ENCODE measurements at places on chromosomes 1 and 21.

DNA sequence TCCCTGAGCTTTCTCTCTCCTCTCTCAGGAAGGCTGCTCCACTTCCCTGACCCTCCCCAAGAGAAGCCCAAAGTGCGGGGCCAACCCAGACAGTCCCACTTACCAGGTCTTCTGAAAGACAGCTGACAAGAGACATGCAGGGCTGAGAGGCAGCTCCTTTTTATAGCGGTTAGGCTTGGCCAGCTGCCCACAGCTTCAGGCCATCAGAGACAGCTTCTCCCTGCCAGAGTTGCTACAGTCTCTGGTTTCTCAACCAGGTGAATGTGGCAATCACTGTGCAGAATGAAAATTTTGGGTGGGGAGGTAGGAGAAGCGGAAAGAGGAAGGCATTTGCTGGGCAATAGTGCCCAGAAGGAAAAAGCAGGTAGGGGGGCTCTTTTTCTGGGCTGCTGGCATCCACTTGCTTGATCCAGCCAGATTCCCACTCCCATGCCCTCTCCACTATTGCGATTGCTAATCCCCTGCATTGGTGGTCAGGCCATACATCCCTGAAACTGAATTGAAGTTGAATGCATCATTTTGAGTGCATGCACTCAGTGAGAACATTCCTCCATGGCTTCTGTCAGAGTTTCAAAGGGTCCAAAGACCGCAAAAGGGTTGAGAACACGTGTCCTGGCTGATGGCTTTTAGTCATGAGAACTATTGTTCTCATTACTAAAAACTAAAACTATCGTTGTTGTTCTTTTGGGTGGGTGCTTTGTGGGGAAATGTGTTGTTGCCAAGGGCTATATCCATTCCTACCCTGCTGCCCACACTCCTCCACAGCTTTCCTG is at the start of gene S100A8:
Gene S100A8, minus strand, starts transcription at position 136 of the 773 bp plus-strand sequence. CDS start 538 bp downstream, outside the sequence.
- no peak for DNase-seq

GRCh38 chr21:38804030-38804788 is 1.5 kb upstream of the ETS2 start:
- no peak for DNase-seq

DNA sequence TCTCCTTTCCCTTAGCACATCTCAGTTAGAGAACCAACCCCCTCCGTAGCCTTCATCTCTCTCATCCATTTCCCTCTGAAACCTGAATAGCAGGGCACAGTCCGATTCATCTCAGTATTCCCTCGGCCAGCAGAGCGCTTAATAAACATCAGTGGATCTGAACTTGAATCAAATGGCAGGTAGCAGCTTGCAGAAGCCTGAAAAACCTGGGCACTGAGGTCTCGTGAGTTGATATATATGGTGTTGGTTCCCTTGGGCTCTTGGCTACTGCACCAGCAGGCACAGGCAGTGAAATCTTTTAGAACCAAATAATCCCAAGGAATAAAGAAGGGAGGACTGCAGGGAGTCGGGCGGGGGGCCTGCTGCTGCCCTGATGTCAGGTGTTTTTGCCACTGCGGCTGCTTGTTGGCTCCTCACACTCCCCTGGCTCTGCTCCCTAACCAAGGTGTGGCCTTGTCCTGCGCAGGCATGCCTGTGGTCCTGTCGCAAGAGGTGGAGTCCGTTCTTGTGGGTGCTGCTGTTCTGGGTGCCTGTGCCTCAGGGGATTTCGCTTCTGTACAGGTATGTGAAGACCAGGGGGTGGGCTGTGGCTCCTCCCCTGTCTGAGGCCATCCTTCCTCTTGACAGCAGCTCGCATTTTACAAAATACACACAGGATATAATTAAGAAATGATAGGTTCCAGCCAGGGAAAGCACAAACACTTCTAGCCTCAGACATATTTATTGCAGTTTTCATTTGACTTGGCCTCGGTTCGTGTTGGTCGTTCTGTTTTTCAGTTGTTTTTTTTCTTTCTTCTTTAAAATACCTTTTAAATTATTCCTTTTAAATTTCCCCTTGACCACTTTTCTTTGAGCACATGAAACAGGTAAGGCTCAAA is 140.9 kb upstream of the HOOK1 start:
- DNase-seq = peak; percentile 58

GRCh38 chr1:1051127-1051810 is 22.8 kb downstream of the RNF223 start:
- DNase-seq = no peak

DNA sequence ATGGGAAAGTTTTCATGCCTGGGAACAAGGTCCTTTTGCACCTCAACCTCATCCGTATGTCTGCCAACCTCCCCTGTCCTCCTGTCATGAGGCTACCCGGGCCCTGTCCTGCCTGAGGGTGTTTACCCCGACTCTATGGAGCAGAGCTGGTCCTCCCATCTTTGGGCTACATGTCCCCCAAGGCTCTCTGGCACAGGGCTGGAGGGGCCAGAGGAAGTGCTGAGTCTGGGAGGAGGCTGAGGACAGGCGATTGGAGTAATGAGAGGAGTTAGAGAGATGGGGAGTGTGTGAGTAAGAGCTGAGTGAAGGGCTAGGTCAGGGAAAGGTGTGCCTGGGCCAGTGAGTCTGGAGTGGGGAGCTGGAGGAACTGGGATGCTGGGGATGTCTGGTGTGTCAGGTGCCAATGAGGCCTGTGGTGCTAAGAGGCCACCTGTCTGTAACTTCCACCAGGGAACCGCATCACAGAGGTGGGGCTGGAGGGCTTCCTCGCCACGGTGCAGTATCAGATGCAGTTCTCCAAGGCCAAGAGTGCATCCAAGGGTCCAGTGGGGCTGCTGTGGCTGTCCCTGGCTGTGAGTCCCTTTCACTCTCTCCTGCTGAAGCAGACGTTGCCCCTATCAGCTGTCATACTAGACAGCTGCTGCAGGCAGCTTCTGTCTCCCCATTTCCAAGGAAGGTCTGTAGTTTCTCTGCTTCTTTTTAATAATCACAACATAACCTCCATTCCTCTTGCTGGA is 11.7 kb downstream of the LRRC71 start:
- DNase-seq = no peak

DNA sequence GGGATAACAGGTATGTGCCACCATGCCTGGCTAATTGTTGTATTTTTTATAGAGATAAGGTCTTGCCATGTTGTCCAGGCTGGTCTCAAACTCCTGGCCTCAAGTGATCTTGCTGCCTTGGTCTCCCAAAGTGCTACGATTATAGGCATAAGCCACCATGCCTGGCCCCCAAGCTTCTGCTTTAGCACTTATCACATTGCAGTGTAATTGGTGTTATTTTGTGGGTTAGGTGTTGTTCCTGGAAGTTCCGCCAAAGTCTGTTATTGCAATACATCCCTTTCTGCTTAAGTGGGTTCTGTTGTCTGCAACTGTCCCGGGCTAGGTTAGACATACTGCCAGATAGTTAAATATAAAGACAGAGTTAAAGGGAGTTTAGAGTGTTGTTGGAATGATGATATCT is 3.4 kb downstream of the ZCCHC17 start:
- DNase-seq = no peak

GRCh38 chr1:98176414-98176813 is 255.6 kb upstream of the DPYD start:
- no peak for DNase-seq

- DNase-seq = no peak
Measured at GRCh38 chr1:57142169-57142568, 176.4 kb upstream of the C8B start.

GRCh38 chr1:20728371-20729154 is 3.9 kb downstream of the SH2D5 start:
- DNase-seq = peak; percentile 35

GRCh38 chr1:210882414-210883221 is 251.3 kb downstream of the KCNH1 start:
- DNase-seq = no peak

GRCh38 chr1:159743651-159744410 is 29.4 kb upstream of the CRP start:
- no peak for DNase-seq
